ENCODE measurements at places on chromosomes 11 and 22. TPM values are rescaled to one million over a fixed set of nuclear protein-coding genes. Genes with fewer than 3 reads are reported as not detected.

CD3E gene
- 1.6 TPM for total RNA-seq

UNC93B1 gene
- total RNA-seq, result 15.1 TPM

C22orf42 gene
- not detected for total RNA-seq

APOA5 gene
- not detected for total RNA-seq

TMEM45B gene
- not detected for total RNA-seq

CDK2AP2 gene
- 44.8 TPM for total RNA-seq

OR10A2 gene
- not detected for total RNA-seq

TIMM10 gene
- 58.0 TPM for total RNA-seq

TRIM51 gene
- total RNA-seq, result not detected

ACTN3 gene
- 0.15 TPM for total RNA-seq

NRXN2 gene
- 3.9 TPM for total RNA-seq

OR8A1 gene
- not detected for total RNA-seq

KMT5B gene
- total RNA-seq, result 28.8 TPM

C1QTNF4 gene
- total RNA-seq, result 0.47 TPM

RFPL1 gene
- not detected for total RNA-seq

DNAJB7 gene
- total RNA-seq, result not detected

BATF2 gene
- 1.4 TPM for total RNA-seq

SC5D gene
- total RNA-seq, result 26.2 TPM

MS4A5 gene
- not detected for total RNA-seq

ANO9 gene
- total RNA-seq, result 0.55 TPM

FOSL1 gene
- 11.1 TPM for total RNA-seq

SEZ6L gene
- 0.13 TPM for total RNA-seq

RFPL2 gene
- 0.12 TPM for total RNA-seq

ELF5 gene
- not detected for total RNA-seq

KRTAP5-9 gene
- not detected for total RNA-seq

SLC22A12 gene
- total RNA-seq, result not detected

RASD2 gene
- 4.0 TPM for total RNA-seq

SMIM35 gene
- total RNA-seq, result not detected

C11orf52 gene
- 1.6 TPM for total RNA-seq

CNIH2 gene
- total RNA-seq, result not detected

PKNOX2 gene
- total RNA-seq, result 14.4 TPM

CRYBA4 gene
- not detected for total RNA-seq

SPINDOC gene
- total RNA-seq, result 13.3 TPM

NPAS4 gene
- total RNA-seq, result 0.18 TPM

INS gene
- not detected for total RNA-seq

TMEM86A gene
- 3.9 TPM for total RNA-seq

THAP7 gene
- total RNA-seq, result 22.1 TPM

SMIM38 gene
- total RNA-seq, result not detected

CENPM gene
- 2.0 TPM for total RNA-seq

HTR3B gene
- not detected for total RNA-seq

C2CD2L gene
- total RNA-seq, result 9.3 TPM

BDNF gene
- total RNA-seq, result 0.08 TPM

CECR2 gene
- 4.4 TPM for total RNA-seq

PHOX2A gene
- not detected for total RNA-seq

All from left cardiac atrium (tissue), 4 donors.